ENCODE measurements at places on chromosomes 6 and 20. TPM values are rescaled to one million over a fixed set of nuclear protein-coding genes. Genes with fewer than 3 reads are reported as not detected.

Gene HLA-DOA
- polyA plus RNA-seq: 0.18 TPM

Gene PLN
- not detected for polyA plus RNA-seq

- no peak for DNase-seq
Measured at GRCh38 chr6:147179809-147180208, 24.4 kb upstream of the STXBP5 start.

- no peak for DNase-seq
Measured at GRCh38 chr6:109174916-109175315, 79.6 kb downstream of the CEP57L1 start.

- no peak for DNase-seq
Measured at GRCh38 chr6:168333039-168333438, 13.5 kb upstream of the DACT2 start.

DNA sequence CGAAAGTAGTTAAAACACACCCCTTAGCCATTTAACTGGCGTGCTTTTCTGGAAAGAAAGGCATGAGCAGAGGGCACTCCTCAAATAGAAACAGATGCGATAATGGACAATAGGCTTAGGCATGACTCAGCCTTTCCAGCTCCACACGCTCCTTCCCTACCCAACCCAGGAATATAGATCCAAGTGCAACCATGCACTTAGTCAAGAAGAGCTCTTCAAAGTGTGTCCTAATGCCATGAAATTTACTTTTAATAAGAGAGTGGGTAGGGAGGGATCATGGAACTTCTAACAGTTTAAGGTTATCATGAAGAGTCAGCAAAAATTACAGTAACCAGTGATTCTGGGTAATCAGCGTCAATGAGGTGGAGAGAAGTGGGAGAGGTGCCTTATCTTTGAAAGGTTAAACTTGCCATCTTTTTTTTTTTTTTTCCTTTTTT, 2.4 kb upstream of the EFHC1 start:
- no peak for DNase-seq
